ENCODE measurements at places on chromosomes 1 and 21.

GRCh38 chr1:33372677-33373076 is 51.8 kb upstream of the A3GALT2 start:
- DNase-seq, result no peak

DNA sequence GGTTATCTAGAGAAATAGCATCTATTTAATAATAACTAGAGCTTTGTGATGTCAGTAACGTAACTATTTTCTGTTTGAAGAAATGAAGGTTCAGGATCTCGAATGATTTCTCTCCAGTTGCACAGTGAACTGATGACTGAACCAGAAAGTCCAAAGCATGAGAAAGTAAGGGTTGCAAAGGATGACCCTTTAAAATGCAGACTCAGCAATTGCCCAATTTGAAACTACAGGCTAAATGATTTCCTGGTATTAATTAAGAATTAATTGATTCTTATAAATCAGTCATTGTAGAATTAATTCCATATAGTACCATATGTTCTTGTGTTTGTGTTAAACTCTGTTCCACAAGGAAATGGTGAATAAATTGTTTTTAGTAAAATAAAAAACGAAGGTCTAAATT is 318.6 kb downstream of the NFIA start:
- DNase-seq, result no peak

DNA sequence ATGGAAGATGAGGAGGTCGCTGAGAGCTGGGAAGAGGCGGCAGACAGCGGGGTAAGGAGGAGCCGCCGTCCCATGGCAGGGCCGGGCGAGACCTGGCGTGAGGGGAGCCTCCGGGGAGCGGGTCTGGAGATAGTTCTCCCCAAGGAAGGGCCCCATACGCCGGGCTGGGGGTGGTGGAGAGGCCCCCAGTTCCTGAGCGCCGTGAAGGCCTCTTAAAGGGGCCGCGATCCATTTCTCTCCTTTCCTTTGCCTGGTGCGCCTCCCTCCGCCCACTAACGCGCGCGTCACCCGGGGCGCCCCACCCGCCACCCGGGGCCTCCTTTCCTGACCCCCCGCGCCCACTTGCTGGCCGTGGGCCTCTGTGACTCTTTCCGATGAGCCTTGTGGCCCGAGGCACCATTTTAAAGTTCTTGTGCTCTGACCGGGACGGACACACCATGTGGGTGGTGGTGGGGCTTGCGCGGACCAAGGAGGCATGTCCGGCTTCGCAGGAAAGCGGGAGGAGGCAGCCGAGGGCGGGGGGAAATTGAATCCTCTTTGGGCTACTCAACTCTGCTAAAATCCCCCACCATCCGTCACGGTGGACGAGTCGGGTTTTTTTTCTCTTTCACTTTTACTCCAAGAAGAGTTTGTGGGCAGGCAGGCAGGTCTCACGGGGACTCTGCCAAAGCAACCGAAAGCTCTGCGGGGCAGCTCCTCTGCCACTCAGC is 371 bp downstream of the SZRD1 start:
- peak; percentile 76 for DNase-seq

DNA sequence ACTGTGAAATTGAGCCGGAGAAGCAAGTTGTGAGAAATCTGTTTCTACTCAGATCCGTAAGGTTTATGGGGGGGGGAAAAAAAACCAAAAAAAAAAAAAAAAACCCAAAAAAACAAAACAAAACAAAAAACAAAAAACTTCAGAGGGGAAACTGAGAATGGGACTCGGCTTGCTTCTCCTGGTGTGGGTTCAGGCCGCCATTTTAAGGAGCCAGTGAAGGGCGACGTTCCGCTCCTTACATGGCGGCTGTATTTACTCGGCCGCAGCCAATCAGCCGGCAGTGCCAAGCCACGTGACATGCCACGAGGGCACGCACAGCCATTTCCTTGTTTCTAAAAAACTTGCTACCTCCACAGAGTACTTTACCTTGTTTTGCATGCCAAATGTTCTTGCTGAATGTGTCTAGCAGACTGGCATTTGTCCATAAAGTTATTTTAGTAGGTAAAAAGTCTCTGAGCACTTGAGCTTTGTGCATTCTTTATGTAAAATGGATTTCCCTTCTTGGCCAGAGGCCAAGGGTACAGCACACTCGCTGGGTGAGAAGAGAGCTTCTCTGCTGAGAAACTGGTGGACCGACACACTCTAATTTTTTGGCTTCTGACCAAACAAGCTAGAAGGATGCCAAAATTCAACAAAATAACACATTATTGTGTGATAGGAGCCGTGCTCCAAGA is 101.8 kb downstream of the NFIA start:
- DNase-seq, result peak; percentile 86

GRCh38 chr1:202697038-202697437 is 13.2 kb downstream of the SYT2 start:
- DNase-seq, result peak; percentile 23

GRCh38 chr1:231626535-231626950 is at the start of gene DISC1:
DISC1 (plus strand) TSS chr1:231626790; CDS start chr1:231626868, 78 bp downstream.
- peak; percentile 53 for DNase-seq

GRCh38 chr1:55572878-55573734 is 357.9 kb upstream of the USP24 start:
- DNase-seq, result no peak

DNA sequence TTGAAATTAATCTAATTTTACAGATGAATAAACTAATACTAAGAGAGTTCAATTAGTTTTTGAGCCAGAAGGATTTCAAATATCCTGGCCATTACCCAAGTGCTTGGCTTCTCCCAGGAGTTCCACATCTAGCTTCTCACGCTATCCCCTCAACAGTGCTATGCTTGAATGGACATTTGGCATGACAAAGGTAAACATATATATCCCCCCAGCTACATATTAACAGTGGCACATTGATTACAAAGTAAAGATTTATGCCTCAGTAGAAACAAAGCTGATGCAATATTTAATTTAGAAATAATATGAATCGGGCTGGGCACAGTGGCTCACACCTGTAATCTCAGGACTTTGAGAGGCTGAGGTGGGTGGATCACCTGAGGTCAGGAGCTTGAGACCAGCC is 434.6 kb upstream of the PRMT6 start:
- peak; percentile 70 for DNase-seq

DNA sequence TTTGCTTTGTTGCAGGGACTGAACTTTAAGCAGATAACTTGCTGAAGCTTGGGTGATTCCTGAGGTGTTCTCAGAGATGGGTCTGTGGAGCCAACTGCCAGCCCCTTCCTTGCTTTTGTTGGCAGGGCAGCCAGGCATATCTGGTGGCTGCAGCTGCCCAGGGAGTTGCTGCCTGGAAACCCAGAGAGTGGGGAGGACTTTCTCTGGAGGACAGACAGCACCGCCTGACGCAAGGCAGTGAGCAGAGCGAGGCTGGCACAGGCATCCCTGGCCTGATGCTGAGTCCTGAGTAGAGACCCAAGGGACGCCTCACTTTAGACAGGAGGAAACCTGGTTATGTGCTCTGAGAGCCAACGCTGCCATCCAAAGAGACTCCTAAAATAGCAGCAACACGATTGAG is 9.8 kb upstream of the OLFML2B start:
- peak; percentile 49 for DNase-seq

DNA sequence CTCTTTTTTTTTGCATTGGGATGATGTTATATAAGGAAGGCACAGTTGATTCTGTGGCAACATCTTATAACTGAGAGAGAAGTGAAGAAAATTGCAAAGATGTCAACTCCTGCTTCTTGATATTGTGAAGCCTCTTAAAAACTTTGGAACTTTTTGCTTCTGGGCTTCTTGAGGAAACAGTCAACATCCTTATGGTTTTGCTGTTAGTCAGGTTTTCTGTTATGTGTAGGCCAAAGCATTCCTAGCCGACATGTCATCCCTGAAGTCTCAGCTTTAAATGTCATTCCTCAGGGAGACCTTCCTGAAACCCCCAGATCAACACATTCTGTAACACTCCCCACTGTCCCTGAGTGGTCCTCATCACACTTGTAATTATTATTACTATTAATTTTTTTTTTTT is 12.6 kb downstream of the FALEC start:
- no peak for DNase-seq
